NCI-H1417 treated with DMSO at 0.1 percent for 48 hours (cell line): ENCODE measurements at places on chromosomes 1 and 21.

DNA sequence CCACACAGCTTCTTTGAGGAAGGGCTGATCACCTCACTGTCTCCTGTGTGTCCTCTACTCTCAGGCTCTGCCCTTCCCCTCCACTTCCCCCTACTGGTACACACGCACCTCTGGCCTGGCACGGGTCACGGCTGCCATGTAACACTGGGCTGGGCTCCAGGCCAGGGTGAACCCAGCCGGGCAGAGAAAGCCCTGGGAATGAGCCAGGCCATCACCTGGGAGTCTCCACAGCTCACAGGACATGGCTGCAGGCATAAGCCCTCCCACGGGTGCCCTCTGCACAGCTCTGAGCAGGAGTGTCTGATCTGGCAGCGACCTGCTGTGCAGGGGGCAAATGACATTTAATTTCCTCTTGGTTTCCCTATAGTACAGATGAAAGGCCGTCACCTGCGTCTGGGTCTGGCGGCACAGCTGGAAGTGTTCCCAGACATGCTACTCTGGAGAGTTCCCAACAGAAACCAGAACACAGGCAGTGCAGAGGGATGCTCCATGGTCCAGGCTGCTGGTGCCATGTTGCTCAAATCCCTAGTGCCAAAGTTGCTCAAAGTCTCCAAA, 61.2 kb downstream of the ERI3 start:
- DNase-seq: no peak

DNA sequence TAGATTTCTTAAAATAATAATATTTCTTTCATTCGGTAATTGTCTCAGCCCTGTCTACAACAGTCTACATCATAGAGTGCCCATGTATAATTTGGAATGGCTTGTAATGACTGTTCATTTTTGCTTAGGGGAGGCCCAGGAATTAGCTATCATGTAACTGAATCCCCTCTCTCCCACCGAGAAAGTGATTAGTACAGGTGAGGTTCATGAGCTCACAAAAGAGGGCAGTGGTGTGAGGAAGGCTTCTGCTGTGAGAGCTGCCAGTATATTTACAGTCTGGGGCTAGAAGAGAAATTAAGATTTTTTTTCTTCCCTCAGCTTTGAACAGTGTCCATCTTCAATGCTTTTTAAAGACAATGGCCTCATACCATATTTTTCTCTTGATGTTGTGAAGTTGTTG, 340.7 kb downstream of the ADGRL2 start:
- no peak for DNase-seq

DNA sequence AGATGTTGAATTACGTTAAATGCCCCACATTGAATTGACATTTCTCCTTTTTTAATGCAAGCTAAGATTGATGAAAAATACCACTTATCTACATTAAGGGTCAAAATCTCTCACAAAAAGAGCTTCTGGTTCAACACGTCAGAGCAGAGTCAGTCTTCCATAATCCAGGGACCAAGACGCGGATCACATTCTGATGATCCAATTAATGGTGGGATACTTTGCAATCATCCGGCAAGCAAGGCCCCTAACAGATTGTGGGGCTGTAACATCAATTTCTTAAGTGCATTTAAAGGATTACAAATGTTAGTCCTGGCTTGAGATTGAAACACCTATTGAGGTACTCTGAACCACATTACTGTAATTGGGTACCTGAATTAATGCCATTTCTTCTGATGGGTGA, 120.2 kb upstream of the ESRRG start:
- DNase-seq: no peak

GRCh38 chr1:46621930-46622329, 5.3 kb upstream of the MOB3C start:
- no peak for DNase-seq

- no peak for DNase-seq
Observed at GRCh38 chr1:48887796-48888195, 111.1 kb upstream of the BEND5 start.

DNA sequence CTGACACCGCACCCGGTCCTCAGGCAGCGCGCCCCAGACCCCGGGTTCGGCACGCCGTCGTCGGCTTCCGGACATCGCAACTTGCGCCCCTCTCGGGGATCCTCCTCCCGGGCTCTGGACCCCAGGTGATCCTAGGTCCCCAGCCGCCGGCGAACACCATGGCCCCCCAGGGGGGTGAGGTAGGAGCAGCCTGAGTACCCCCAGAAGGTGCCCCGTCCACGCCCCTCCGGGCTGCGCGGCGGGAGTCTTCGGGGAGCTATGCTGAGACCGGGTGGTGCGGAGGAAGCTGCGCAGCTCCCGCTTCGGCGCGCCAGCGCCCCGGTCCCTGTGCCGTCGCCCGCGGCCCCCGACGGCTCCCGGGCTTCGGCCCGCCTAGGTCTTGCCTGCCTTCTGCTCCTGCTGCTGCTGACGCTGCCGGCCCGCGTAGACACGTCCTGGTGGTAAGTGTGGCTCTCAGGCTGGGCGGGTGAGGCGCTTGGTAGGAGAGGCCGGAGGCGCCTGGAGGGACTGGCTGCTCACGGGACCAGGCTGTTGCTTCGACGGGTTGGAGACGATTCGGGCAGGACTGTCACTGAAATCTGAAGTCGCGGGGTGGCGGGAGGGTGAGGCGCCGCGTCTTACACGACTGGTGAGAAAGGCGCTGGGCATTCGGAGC, 367 bp downstream of the WNT2B start:
- DNase-seq: no peak

DNA sequence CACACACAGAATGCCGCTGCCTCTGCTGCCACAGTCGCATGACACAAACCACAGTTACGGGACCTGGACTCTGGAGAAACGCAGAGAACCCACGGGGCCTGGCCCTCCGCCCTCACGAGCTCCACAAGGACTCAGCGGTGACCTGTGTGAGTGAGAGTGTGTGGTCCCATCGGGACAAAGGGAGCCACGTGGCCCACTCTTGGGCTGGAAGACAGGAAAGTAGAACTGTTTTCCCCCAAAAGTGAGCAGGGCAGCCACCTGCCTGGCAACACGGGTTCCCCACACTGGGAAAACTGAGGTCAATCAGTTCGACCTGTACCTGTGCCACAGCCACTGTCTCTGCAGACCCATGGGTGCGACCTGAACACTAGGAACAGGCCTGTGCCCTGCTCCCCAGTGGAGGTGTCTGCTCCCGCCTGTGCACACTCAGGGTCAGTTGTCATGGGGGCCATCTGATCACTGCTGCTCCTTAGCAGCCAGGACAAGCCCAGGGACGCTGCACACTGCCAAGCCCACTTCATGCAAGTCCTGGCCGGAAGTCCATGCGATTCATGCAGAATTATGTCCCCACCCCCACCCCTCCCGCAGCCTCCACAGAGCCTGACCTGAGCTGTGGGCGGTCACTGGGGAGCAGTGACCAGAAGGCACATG, 54.4 kb upstream of the ADARB1 start:
- DNase-seq: no peak

DNA sequence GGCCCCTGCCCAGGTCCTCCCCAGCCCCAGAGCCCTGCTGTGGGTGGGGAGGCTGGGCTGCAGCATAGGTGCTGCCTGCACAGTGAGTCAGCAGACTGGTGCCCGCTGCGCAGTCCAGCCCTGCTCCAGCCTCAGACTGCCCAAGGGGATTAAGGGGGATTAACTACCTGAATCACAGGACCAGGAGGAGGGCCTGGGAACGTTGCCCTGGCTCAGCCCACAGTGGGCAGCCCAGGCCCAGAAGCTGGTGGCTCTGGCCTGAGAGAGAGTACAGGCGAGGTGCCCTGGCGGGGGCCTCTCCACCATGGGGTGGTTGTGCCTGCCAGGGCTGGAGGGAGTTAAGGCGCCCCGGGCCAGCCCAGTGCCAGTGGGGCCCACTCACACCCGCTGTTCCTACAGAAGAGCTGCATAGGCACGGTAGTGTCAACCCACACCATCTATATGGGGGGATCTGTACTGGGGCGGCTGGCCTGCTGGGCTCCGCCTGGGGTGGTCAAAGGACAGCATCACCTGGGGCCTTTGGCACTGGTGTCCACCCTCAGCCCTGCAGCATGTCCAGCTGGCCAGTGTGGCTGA, 2.3 kb downstream of the OBSCN start:
- DNase-seq: no peak

DNA sequence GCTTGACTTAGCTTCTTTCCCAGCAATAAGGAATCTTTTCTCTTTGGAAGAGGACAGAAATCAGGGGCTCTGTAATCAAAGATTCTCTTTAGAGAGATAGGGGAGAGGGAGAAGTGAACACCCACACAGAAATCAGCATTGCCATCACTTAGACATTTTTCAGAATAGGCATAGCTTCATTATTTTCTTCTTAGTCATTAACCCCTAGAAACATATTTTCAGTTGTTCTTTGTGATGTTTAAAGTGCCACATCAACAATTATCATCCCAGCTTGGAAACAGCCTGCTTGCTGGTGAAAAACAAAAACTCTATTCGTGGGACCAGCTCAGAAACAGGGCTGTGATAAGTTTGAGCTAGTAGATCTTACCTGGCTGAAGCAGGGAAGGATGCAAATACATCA, 88.3 kb upstream of the SLC44A3 start:
- no peak for DNase-seq

DNA sequence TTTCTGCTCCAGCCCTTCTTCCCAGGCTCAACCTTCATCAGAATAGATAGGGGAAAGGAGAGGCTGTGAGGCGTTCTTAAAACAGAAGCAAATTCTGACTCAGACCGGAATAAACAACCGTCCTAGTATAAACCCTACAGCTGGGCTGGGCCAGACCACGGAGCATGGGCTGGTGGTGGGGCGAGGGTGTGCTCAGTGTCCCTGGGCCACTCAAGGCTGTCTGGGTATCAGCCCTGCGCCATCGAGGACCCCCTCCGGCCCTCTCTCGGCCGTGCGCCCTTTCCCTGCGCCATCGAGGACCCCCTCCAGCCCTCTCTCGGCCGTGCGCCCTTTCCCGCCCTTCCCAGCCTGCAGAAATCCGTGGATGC, 36.0 kb downstream of the CAPN2 start:
- no peak for DNase-seq

DNA sequence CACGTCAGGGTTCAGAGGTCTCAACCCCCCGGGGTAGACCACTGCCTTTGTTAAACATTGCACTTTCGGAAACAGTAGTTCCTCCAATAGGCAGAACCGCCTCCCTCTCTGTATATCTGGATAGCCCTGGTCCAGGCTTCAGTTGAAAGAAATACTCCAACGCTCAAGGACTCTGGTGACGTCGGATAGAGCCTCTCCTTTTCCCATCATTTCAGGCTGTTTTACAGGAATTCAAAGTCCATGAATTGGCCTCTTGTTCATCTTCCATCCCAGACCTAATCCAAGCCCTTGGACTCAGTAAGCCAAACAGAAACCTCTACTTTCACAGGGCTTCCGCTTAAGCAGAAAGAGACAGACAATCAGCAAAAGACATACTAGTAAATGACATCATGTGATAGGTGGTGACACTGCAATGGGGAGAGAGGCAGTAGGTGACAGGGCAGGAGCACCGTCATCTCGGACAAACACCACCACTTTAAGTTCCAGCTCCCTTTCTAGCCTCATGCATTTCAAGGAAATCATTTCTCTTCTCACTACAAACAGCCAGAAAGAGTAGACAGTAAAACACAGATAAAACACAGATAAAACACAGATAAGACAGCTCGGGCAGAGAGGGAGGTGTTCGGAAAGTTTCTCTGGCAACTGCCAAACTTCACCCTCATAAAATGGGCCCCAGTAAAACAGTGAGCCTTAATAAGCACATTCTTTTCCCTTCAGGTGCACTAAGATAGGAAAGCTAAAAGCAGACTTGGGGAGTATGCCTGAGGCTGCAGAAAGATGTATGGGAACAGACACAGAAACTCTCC, 2.3 kb upstream of the PLA2G2A start:
- DNase-seq: no peak

DNA sequence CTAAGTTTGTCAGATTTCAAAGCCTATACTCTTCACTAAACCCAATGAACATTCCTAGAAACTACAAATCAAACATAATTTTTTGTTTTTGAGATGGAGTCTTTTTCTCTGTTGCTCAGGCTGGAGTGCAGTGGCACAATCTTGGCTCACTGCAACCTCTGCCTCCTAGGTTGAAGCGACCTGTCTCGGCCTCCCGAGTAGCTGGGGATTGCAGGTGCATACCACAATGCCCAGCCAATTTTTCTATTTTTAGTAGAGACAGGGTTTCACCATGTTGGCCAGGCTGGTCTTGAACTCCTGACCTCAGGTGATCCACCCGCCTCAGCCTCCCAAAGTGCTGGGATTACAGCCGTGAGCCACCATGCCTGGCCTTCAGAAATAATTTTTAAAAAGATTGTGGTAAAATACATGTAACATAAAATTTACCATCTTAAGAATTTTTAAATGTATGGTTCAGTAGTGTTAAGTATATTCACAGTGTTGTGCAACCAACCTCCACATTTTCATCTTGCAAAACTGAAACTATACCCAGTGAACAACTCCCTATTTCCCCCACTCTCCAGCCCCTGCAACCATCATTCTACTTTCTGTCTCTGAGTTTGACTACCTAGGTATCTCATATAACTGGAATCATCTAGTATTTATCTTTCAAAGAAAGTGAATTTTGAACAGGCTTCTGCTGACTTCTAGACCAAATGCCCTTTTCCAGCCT, 2.7 kb upstream of the CFAP141 start:
- no peak for DNase-seq

- no peak for DNase-seq
Observed at GRCh38 chr1:29645586-29645985, 409.3 kb downstream of the PTPRU start.

GRCh38 chr1:110643879-110644472, 30.8 kb downstream of the KCNA3 start:
- DNase-seq: no peak

GRCh38 chr1:68347415-68347814, 102.3 kb downstream of the RPE65 start:
- no peak for DNase-seq

DNA sequence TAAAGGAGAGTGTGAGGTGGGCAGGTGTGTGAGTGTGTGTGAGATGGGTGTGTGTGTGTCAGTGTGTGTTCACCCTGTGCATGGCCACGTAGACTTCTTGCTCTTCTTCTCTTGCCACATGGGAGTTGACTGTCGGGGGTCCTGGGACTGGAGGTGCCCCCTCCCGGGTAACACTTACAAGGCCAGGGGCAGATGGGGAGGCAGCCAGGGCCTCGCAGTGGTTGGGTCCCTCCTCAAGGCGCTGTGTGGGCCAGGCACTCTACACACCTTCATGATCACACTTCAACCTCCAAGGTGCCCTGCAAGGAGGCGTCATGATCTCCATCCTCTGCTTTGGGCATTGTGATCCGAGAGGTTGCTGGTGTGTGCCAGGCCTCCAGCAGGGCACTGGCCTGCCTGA, 2.3 kb downstream of the PLA2G2F start:
- no peak for DNase-seq

DNA sequence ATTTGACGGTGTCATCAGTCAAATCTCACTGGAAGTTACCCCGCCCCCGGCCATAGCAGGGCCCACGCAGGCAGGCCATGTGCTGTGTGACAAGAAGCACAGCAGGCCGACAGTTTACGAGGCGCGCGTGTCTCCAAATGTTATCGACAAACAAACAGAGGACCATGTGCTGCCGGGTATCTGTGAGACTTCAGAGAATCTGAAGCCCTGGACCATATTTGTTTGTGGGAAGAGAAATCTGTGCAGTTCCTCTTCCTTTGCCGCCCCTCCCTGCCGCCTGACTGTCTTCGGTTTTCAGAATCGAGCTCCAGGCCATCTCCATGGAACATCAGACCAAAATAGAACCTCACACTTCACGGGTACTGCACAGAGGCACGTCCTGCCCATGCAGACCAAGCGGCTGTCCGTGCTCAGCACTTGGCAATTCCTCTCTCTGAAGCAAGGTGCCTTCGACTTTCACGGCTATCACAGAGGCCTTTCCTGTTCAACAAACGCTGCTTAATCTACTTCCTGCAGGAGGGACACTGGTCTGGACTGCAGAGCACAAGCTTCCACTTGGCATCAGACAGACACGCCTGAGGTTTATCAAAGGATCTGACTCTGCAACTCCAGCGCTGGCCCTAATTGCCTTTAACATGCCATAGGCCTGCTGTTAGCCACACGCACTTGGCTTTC, 135.7 kb upstream of the KRTAP19-8 start:
- DNase-seq: no peak
